NCI-H1092 (cell line): ENCODE measurements at places on chromosomes 4 and X.

DNA sequence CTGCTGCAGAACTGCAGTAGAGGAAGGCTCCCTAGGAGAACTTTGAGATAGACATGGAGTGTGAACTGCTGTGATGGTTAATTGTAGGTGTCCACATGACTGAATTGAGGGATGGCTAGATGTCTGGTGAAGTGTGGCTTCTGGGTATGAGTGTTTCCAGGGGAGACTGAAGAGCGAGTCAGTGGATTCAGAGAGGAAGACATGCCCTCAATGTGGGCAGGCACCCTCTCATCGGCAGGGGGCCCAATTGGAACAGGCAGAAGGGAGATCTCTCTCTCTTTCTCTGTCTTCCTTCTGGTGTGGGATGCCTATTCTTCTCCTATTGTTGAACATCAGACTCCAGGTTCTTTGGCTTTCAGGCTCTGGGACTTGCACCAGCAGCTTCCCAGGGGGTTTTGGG lies 304.7 kb upstream of the GATB start:
- no peak for DNase-seq

GRCh38 chr4:87469390-87469789 lies 47.0 kb downstream of the NUDT9 start:
- no peak for DNase-seq

DNA sequence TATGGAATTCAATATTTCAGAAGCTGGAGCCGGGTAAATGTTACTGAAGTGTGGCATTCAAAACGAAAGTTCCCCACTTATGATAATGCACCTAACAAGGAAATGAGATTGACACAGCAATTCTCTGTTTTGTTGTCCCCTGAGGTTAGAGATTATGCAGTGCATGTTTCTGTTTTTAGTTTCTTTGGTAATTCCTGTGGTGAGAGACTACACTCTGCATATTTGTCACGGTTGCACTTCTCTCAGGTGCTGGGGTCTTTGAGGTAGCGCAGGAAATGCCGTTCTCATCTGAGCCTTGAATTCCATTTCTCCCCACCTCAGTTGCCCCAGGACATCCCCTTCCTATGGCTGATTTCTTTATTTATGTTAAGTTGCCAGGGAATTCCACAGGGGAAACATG lies 15.3 kb upstream of the BEND4 start:
- no peak for DNase-seq

DNA sequence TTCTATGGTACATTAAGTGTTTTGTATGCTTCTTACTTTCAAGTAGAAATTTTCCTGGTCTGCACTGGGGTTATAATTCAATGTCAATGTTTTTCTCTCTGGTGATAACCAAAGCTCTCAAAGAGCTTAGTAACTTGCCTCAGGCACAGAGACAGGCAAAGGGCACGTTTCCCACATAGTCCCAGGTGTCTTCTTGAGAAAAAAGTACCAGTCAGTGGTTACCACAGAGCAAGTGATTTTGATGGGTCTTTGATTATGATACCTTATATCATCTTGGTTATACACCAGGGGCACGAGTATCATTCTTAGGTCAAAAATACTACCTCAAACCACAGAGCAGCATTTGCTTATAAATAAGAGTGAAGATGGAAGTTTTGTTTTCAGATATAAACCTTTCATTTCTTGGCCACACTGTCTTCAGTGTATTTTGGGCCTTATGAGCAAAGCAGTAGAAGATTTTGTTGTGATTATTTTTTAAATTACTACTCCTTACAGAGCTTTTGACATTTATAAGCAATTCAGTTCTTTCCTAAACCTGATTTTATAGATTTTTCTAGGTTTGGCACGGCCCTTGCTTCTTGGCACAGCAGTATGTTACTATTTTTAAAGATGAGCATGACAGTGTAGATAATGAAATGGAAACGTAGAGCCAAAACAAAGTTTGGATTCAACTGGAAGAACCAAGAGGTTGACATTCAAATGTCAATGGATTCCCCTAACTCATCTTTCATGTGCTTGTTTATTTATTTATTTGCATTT lies 85.3 kb upstream of the TLL1 start:
- no peak for DNase-seq

GRCh38 chr4:41360214-41360920 lies 103.6 kb downstream of the UCHL1 start:
- DNase-seq, result peak; percentile 76

DNA sequence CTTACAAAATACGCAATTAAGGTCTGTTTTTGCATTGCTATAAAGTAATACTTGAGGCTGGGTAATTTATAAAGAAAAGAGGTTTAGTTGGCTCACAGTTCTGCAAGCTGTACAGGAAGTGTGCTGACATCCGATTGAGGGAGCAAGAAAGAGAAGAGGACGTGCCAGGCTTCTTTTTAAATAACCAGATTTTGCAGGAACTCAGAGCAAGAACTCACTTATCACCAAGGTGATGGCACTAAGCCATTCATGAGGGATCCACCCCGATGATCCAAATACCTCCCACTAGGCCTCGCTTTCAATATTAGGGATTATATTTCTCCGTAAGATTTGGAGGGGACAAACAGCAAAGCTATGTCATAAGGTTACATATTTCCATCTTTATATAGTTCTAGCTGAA lies 456.7 kb downstream of the GLUD2 start:
- no peak for DNase-seq

DNA sequence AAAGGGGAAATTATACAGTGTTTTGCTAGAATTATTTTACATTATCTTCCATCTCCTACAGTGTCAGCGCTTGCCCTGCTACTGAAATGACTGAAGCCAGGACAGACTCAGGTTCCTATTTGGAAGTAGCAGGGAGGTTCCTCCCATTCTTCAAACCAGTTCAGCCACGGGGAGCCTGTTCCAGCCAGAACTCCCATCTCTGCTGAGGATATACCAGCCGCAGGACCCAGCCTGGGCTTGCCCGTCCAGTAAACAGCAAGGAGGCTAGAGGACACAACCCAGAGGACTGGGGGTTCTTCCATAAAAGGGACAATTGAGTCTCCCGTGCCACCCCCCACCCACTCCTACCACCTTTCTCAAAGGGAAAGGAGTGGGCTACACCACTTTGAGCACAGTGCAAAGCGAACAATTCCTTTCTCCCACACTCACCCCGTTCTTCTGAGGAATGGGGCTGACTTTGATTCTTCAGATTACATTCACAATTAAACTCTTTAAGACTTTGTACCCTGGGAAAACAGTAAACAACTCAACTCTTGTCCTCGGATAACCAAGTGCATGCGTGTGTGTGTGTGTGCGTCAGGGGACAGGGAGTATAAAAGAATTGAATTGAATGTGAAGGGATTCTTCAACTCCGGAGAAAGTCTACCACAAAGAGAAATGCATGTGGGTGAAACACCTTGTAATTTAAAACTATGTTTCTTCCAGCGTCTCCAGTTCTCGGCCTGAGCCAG lies 31.0 kb upstream of the PPARGC1A start:
- DNase-seq, result no peak

GRCh38 chrX:57380026-57380796 lies 93.7 kb downstream of the FAAH2 start:
- DNase-seq, result no peak

DNA sequence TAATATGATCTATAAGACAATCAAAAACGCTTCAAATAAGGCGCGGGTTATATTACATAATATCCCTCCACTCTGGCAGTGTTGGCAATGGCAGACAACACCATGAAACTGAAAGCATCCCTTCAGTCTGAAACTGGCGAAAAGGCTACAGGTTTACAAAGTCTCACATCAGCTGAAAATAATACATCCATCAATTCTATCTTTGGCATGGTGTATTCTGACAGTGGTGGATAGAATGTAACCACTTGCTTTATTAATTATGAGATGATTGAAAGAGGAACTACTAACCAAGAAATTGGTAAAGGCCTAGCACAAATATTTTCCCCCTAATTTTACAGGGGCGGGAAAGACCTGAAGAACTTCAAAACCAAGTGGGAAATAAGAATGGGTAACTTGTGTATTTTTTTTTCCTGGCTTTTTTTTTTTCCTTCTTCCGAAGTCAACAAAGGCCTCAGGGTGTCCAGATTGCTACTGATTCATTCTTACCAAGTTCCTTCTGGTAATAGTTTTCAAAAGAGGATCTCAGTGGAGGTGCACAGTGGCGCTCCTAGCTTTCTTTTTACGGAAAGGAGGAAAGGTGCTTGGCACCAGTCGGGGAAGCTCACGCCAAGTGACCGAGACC lies 728 bp downstream of the UBA6 start:
- DNase-seq, result no peak

DNA sequence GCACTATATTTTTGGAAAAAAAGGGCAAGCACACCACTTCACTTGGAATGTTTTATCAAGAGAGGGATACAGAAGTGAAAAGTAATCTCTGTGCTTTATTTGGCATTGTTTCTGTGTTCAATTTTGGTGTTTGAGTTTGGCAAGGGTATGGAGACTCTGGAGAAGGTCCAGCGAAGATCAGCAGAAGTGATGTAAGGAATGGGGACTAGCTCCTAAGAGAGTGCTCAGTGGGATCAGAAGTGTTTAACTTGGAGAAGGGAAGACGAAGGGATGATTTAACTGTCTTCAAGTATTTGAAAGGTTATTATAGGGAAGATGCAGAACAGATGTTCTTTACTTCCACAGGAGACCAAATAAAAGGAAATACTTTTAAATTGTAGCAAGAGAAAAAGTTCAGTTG lies 74.3 kb downstream of the CFAP299 start:
- no peak for DNase-seq
